NB4 (cell line): ENCODE measurements at places on chromosomes 12 and 14.

- peak; percentile 28 for DNase-seq
These were observed 41.4 kb downstream of the COX16 start for GRCh38 chr14:70317969-70318634.

DNA sequence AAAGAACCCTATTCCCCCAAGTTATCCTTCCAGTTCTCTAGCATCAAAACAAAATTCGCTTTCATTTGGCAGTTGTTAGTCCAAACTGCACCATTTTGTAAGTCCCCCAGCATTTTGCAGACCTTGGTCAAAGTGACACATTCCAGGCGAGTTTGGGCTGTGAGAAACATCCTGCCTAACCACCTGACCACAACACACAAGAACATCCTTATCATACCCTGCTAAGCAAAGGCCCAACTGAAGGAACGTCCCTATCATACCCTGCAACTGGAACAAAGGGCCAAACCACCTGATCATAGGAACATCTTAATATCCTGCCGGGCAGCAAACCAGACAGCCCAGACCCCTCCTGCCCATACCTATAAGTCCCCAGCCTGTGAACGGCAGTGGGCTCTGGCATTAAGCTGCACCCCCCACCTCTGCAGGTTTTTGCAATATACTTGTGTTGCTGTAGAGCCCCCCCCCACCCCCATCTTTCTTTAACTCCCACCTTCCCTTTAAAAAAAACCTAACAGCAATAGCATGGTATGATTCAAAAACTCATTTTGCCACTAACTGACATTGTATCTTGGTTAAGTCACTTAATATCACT, 2.7 kb downstream of the PCNX4 start:
- peak; percentile 25 for DNase-seq

- no peak for DNase-seq
These were observed 58.1 kb upstream of the DHRS4 start for GRCh38 chr14:23895480-23895879.

GRCh38 chr12:100383586-100384558, 27.0 kb downstream of the SLC17A8 start:
- DNase-seq = no peak

DNA sequence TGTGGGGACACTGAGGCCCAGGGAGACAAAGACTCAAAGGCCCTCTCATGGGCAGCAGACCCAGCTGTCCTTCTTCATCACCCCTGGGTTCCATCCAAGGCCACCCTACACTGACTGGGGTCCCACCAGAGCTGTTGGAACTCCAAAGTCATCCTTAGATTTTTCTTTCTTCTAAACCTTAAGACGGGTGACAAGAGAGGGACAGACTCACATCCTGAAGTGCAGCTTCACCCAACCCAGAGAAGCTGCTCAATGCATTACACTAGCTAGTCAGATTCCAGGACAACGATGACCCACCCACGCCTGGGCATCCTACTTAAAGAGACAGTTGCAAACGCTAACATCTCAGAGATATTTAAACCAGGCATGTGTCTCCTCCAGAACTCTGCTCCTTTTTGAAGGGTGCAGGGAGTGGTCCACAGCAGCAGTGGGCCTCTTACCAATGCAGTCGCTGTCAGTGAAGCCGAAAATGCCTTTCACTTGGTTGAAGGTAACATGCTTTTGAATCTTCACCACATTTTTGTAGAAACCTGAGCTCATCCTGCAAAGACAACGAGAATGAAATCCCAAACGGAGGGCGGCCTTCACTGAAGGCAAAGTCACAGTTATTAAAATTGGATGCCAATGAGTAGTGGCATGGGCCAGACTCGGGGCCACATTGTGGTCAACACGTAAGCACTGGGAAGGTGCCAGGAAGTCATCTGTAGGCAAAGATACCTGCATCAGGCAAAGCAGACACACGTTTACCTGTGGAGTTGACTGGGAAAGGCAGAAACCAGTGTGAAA, 23.4 kb downstream of the SLC25A47 start:
- DNase-seq = no peak

GRCh38 chr12:92400006-92400405, 254.4 kb upstream of the BTG1 start:
- DNase-seq = no peak

DNA sequence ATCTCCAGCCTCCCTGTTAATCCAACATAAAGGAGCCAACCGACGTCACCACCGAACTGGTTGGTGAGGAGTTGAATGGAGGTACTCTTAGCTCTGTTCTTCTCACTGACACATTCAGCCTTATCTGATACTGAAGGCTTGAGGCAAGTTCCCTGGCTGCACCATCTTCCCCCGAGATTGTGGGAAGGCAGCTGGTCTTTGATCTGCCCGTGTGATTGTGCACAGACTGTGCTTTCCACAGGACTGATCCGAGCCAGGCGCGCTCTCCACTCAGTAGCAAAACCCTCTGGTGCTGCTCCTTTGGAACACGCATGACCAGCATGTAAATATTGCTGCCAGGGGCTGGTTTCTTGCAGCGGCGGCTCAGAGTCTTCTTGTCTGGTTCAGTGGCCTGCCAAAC, 30.1 kb upstream of the DLK1 start:
- no peak for DNase-seq

DNA sequence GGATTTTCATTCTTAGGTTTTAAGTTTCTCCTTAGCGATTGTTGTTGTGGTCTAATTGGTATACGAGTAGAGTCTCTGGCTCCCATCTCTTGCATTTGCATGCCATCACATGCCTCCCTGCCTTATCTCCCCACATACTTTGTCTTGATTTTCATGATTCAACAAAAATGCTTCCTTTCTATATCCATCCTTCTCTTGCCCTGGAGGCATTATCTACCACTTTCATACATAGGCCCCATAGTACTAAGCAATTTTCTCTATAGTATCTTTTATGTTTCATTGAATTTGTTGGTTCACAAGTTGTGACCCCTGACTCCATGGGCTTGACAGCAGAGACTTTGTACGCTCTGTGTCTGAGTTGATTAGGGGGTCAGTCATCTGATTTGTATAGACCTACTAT, 226.1 kb downstream of the ACSS3 start:
- DNase-seq = no peak

- no peak for DNase-seq
These were observed 8.8 kb upstream of the BICDL1 start for GRCh38 chr12:119980242-119980641.

DNA sequence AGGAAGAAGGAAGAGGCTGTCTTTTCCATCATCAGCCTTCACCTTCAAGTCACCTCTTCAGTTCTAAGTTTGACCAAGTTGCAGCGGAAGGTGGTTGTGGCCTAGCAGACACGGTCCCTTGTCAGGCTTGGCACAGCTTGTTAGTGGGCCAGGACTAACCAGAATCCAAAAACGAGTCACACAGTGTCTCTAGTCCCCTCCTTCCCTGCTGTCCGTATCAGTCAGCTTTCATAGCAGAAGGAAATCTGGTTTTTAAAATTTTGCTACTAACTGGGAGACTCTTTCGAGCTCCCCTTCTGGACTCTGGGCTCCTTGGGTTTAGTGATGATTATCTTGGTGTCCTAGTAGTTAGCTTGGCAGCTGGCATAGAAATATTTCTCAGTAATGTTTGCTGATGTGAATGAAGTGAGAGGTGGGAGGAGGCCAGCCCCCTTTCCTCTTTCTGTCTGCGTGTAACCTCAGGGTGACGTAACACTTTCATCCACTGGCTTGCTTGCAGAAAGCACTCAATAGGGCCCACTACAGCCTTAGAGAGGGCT, 3.8 kb downstream of the ETV6 start:
- peak; percentile 90 for DNase-seq

DNA sequence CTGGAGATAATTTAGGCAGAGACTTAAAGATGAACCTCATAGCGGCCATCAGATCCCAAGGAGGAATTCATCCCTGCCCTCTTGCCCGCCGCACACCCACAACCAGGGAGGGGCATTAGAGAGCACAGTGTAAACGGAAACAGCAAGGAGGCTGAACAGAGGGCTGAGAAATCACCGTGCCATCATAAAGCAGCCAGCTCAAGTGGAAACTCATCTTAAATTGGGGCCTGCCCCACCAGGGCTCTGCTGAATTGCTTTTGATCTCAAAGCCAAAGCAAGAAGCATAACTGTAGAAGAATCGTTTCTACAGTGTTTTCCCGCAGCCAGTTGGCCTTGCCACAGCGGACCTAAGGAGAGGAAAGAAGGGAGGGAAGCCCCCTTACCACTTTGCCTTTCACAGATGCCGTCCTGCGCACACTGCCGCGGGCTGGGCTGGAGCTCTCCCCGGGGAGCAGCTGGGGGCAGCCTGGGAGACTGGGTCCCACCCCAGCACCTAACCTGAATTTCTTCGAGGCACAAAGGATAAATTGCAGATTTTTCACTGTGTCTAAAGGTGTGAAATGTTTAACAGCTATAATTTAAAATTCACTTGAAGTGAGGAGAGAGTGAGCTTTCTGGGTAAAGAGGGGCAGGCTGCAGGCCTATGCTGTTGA, 51.8 kb upstream of the MMP17 start:
- no peak for DNase-seq

DNA sequence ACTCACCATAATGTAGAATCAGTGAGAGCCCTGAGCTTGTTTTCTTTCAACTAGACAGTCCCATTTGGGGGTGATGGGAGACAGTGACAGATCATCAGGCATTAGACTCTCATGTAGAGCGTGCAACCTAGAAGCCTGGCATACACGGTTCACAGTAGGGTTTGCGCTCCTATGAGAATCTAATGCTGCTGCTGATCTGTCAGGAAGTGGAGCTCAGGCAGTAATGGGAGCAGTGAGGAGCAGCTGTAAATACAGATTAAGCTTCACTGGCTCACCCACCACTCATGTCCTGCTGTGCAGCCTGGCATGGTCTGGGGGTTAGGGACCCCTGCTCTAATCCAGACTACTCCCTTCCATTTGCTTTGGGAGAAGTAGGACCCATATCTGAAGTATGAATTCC, 55.6 kb downstream of the FNTB start:
- peak; percentile 85 for DNase-seq

DNA sequence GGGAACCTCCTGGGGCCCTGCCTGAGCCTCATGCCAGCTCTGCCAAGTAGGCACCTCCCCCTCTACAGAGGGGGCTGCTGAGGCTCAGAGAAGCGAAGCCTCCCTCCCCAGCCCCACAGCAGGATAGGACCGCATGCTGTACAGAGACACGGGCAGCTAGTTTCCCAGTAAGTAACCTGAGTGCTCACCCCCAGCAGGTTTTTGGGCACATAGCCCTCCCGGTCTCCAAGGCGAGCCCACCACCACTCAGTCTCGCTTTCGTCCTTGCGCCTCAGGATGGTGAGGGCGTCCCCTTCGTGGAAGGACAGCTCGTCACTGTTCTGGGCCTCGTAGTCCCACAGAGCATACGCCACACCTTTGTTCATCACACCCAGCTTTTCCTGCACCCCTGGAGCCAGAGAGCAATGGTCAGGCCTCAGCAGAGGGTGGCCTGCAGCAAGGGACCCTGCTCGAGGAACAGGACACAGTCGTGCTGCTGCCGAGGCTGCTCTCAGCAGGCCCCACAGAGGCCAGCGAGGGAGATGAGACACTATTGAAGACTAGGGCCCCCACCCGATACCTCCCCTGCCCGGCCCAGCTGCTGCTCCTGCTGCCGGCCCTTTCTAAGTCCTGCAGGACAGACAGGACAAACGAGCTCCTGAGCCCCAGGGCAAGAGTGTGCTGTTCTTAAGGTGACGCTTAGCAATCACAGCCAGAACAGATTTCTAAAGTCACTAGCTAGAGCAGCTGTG, 20.4 kb downstream of the ZFYVE21 start:
- no peak for DNase-seq

DNA sequence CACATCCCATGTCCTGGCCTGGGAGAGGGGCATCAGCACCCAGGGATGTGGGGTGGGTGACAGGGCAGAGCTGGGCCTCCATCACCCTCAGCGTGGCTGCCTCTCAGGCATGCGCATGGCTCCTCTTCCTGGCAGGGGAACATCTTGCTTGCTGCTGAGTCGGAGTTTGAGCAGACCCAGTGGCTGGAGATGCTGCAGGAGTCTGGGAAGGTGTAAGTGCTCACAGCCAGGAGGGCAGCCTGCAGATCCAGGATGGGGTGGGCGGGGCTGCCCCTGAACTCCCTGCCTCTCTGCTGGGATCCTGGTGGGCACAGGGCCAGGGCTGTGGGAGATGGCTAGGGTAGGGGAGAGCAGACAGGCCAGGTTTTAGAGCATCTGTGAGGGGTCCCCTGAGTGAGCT, 16.2 kb downstream of the PLEKHD1 start:
- DNase-seq = no peak

GRCh38 chr12:42640391-42640790, 50.8 kb upstream of the PRICKLE1 start:
- DNase-seq = no peak

- DNase-seq = no peak
These were observed 63.8 kb downstream of the RIN3 start for GRCh38 chr14:92577321-92577742.

GRCh38 chr12:754473-754820, 2.1 kb downstream of the WNK1 start:
- DNase-seq = peak; percentile 18

GRCh38 chr12:113220593-113221180, 577 bp upstream of the TPCN1 start:
- peak; percentile 57 for DNase-seq

GRCh38 chr14:60632777-60633176, 16.5 kb downstream of the SIX1 start:
- peak; percentile 28 for DNase-seq

GRCh38 chr14:77041881-77042545, 13.5 kb upstream of the IRF2BPL start:
- DNase-seq = peak; percentile 50

DNA sequence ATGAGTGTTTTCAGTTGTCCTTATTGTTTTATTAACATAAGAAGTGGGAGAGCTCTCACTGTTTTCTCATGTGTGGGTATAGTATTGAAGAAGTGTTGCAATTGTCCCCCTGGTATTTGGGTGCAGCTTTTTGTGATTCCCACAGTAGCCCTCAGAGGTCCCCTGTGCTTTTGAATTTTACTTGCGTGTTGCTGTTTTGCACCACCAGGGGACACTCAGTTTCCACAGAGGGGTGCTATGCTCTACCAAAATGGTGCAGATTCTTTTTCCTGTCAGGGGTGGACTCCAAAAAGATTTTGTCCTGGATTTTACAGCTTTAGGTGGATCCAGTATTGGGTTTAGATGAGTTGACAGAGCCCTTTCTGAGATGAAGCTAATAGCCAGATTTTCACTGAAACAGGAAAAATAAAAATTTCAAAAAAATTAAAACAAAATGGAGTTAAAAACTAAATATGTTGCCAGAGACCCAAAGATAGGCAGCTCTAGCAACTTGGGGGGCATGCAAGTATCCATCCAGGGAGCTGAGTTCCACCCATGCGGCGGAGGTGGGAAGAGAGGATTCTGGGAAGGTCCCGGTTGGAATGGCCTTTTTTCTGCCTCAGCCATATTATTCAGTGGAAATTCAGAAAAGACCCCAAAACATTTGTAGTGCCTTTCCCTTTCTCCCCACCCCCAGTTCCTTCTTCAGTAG, 50.2 kb downstream of the TTLL5 start:
- peak; percentile 42 for DNase-seq

DNA sequence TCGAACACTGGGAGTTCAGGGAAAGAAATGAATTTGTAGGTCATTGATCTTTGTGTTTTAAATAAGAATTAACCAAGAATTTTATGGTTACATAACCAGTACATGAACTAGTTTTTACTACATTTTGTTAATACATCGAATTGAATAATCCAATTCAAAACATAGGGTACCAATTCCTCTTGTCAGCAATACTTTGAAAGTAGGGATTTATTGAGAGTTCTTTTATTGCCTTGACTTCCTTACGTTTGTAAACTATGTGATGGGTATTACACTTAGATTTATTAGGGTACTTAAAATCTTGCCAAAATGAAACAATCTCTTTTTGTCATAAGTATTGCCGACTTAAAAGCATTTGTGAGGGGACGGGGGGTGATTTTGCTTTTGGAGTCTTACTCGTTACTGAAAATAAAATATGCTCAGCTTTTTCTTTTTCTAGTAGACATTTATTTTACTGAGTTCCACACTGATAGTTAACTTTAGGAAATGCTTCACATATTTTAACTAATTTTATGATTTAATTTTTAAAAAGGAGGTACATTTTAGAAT, 22.4 kb downstream of the SOCS2 start:
- DNase-seq = no peak
